DMS79 (cell line): ENCODE measurements at places on chromosomes 13 and 19.
A peak's percentile ranks its signal among the peaks of the same experiment; 100 is the strongest.

- DNase-seq, result no peak
Observed at GRCh38 chr13:73283636-73284035, 224.8 kb downstream of the KLF5 start.

DNA sequence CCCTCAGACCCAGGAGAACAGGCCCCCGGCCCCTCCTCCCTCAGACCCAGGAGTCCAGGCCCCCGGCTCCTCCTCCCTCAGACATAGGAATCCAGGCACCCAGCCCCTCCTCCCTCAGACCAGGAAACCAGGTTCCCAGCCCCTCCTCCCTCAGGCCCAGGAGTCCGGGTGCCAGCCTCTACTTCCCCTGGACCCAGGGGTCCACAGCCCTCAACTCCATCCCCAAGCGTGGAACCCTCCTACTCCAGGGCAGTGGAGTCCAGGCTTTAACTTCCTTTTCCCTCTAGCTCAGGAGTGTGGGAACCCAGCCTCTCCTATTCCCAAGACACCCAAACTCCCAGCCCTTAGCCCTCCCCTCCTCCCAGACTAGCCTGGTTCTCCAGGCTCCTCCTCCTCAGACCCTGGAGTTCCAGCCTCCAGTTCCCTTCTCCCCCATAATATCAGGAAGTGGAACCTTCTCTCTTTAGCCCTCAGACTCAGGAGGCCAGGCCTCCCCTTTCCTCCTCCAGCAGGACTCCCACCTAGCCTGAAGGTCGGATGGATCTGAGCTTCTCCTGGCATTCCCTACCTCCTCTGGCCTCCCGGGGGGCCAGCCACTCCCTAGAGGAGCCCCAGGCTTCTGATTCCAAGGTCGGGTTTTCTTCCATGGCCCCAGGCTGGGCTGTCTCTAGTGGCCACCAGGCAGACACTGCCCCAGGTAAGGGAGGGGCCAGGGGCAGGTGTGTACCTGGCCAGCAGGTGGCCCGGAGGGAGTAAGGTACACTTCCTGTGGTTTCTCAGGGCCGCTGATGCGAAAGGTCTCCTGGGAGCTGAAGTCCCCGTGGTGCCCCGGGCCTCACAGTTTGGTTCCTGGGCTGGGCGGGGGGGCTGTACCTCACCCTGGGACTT is at the start of gene TMC4:
Gene TMC4 (minus strand): TSS at position 690 of the 888 bp plus-strand sequence. CDS start 43 bp downstream, at position 647.
- peak; percentile 82 for DNase-seq

DNA sequence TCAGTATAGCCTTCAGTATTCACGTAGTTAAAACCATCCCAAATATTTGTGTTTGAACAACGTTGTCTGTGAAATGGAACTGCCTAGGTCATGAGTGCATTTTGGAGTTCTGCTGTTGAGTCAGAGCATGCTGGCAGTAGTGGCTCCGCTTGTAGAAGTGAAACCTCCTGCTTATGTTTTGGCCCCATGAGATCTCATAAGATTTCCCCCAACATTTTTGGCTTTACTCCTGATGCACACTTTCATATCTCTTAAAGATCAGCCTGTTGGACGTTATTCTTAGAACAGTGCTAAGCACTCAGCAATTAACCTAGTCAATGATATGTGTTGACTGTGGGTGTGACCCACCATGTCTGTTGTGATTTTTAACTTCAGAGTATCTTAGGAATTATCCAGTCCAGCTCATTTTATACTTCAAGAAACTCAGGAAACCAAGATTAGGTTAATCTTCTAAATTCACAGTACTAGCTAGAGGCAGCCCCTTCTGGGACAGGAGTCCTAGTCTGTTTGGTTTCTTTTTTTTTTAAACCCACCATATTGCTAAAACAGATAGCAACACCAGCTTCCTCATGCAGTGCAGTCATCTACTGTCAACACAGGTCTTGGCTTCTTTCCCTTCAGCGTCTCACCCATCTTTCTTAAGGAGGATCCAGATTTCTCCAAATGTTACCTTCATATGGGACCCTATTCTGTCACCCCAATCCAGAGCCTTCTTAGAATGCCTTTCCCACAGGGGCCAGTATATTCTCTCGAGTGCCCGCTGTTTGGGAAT is 26.2 kb downstream of the RAP2A start:
- no peak for DNase-seq

- no peak for DNase-seq
Observed at GRCh38 chr19:9877780-9878510, 42.8 kb downstream of the PIN1 start.

GRCh38 chr13:112943309-112944125 is 25.5 kb upstream of the MCF2L start:
- DNase-seq, result peak; percentile 80

DNA sequence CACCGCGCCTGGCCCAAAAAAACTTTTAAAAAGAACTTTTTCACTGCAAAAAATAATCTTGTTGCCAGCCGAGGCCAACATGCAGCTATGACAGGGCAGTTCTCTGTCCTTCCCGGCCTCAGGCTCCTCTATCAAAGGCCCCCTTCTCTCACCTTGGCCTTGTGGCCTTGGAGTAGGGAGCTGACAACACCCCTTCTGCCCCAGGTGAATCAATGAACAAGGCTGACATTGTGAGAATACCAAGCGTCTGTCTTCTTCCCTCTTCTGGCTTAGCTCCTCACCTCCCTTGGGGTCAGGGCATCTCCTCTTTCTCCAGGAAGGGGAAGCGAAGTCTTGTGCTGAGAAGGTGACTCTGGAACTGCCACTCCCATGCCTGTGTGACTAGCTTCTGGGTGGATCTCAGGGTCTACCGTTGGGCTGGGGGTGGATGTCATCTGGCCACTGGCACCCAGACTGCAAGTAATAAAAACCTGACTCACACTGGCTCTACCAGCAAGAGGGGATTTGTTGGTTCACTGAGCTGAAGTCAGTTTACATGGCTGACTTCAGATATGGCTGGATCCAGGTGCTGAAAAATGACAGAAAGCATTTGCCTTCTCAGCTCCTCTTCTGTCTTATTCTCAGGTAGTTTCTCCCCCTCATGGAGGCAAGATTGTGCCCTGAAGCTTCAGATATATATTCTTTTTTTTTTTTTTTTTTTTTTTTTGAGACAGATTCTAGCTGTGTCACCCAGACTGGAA is 6.3 kb downstream of the C19orf38 start:
- no peak for DNase-seq

- DNase-seq, result no peak
Observed at GRCh38 chr13:19695829-19696228, 62.4 kb downstream of the MPHOSPH8 start.

DNA sequence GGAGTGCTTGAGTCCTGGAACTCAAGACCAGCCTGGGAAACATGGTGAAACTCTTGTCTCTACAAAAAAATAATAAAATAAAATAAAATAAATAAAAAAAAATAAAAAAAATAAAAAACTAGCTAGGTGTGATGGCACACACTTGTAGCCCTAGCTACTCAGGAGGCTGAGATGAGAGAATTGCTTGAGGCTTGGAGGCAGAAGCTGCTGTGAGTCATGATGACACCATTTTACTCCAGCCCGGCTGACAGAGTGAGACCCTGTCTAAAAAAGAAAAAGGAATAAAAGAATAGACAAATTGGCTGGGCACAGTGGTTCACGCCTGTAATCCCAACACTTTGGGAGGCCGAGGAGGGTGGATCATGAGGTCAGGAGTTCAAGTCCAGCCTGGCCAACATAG is 1168.9 kb downstream of the SLITRK5 start:
- no peak for DNase-seq

DNA sequence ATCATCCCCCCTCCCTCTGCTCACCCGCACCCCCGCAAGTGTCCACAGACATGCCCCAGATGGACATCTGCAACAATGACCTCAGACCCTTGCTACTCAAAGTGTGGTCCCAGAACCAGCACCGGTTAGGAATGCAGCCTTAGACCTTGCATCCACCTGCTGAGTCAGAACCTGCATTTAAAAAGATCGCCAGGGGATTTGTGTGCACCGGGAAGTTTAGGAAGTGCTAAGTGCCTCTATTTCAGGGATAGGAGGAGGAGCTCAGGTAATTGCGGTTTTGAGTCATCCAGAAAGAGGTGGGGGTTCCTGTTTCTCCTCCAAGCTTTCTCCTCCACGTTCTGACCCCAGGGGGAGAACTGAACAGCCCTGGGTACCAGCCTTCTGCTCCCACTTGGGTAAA is 46.2 kb downstream of the CACNA1A start:
- peak; percentile 6 for DNase-seq

- no peak for DNase-seq
Observed at GRCh38 chr19:16915734-16916133, 26.9 kb downstream of the F2RL3 start.

DNA sequence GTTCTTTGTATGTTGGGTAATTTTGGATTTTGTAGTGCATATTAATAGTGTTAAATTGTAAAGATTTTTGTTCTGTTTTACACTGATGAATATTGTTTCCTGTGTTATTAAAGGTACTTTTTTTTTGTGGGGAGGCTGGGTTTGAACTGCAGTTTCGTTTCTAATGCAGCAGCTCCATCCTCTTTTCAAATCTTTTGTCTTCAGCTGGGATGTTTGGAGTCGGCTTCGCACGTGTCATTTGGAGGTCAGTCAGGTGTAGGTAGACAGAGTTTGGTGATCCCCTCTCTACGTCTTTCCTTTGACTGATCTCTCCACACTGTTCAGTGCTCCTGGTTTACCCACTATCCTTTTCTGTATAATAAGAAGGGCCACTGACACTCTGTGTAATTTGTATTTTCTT is 30.3 kb downstream of the TDRD3 start:
- DNase-seq, result no peak

DNA sequence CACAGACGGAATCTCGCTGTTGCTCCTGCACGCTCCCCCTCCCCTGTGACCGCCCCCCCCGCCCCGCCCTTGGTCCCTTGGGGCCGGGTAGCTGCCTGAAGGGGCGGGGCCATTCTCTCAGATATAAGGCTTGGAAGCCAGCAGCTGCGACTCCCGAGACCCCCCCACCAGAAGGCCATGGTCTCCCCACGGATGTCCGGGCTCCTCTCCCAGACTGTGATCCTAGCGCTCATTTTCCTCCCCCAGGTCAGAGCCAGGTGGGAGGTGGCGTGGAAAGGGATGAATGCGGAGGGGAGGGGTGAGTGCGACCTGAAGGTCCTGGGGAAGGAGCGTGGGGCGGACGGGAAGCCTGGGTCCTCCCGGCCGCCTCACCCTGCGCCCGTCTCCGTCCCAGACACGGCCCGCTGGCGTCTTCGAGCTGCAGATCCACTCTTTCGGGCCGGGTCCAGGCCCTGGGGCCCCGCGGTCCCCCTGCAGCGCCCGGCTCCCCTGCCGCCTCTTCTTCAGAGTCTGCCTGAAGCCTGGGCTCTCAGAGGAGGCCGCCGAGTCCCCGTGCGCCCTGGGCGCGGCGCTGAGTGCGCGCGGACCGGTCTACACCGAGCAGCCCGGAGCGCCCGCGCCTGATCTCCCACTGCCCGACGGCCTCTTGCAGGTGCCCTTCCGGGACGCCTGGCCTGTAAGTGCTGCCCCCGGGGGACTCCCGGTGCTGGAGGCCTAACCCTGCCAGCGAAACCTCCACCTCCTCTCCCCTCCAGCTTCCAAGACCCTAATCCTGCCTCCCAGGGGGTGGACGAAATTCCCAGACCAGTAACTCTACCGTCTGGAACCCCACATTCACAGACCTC is at the start of gene DLL3:
Gene DLL3 (plus strand): TSS at position 150 of the 845 bp plus-strand sequence. CDS start 28 bp downstream, at position 178.
- peak; percentile 64 for DNase-seq

DNA sequence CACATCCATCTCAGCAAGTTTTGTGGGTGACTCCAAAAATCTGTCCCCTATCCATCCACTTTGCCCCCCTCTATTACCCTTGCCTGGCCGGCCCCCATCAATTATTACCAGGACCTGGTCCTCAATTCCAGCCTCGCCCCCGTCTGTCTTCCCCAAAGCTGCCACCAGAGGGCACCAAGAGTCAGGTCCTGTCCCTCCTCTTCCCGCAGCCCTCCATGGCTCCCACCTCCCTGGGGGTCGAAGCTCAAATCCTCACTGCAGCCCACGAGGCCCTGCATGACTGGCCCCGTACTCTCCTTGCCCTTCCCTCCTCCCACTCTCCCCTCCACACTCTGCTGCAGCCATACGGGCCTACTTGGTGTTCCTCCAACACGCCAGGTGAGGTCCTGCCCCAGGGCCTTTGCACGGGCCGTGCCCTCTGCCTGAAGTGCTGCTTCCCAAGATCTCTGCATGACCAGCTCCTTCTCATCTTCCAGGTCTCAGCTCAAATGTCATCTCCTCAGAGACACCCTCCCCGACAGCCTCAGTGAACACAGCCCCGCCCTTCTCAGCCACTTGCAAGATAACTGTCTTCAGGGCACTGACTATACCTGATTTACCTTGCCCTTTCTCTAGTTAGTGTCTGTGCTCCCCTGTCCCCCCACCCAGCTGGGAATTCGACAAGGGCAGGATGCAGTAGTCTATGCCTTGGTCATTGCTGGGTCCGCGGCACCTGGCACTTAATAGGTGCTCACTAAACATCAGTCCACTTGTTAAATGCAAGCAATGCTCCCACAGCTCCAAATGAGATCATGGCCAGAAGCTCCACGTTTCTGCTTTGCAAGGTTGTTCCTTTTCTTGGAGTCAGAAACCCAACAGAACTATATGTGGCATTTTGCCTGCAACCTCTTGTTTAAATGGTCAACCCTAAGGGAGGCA is 16.8 kb upstream of the SEMA6B start:
- DNase-seq, result no peak

- DNase-seq, result no peak
Observed at GRCh38 chr19:4327252-4327876, 11.3 kb downstream of the STAP2 start.

- no peak for DNase-seq
Observed at GRCh38 chr19:34430738-34431625, 2.8 kb downstream of the UBA2 start.

DNA sequence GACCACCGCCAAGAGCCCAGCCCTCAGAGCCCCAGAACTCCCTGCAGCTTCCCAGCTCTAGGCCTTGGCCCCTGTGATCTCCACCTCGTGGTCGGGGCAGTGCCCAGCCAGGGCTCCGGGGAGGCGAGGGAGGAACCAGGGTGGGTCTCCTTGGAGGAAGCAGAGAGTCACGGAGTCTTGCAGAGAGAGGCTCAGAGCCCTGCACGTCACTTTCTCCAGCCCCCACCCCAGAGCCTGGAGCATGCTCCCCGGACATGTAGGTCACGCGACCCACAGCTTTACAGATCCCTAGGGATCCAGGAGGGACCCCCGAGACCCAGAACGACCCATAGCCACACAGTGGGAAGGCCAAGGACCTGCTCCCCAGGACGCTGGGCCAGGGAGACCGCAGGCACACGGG is 11.9 kb downstream of the GADD45B start:
- no peak for DNase-seq

DNA sequence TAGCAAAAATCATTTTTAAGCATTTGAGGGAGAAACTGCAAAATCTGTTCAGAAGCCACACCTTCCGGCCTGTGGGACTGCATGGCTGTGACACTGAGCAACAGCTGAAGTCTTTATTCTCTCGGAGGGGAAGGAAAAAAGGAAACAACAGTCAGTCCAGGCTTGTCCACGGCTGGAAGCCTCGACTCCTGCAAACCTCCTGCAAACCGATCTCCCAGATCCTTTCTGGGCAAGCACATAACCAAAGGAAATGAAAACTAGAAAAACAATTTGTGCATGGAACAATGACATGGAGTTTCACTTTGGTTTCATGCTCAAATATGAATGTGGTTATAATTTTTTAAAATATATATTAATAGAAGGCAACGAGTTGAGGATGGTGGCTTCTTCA is 1.0 kb downstream of the COL4A1 start:
- no peak for DNase-seq

DNA sequence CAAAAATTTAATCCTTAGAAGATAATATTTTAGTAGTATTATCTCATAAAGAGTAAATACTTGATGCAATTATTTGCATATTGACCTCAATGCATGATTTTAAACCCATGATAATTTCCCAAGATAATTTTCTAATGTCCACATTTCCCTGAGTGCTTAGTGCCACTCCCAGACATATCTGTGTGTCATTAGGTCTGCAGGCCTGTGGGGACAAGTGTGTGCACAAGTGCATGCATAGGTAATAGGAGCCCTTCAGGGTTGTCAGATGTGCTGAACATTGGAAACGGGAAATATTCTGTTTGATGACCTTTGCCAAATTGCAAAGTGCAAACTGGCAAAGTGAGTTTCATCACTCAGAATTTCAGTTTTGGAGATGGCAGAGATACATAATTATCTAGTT is 369.9 kb downstream of the KLF5 start:
- no peak for DNase-seq
